ENCODE measurements at places on chromosomes 12 and 14.

DNA sequence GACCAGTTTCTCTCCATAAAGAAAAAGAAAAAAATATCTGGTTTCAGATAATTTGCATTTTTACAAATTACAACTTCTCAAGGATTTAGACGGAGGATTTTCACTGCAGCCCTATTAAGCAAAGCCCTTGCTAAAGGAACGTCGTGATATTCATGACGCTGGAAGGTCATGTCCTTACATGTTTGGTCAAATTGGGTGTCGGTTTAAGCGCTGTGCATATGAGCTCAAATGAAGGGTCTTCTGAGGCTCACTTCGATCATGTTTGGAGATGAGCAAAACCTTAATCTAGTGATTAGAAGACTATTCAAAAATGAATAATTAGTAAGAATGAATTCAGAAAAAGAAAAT, 67.3 kb upstream of the USP15 start:
- DNase-seq: no peak

DNA sequence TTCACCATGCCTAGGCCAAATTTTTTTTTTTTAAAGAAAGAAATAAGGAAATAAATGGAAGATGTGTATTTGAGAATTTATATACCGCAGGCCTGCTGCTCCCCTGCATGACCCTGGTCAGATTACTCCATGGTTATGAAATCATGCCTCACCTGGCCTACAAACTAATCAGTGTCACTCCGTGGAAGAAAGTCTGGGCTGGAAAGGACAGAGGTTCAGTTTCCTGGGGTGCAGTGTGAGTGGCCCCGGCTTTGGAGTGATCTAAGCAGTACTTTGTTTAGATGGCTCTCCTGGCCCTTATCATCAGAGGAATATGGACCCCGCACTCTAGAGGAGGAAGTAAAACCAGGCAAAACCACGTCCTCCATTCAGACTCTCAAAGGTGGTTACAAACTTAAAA, 9.6 kb downstream of the APOBEC1 start:
- no peak for DNase-seq

DNA sequence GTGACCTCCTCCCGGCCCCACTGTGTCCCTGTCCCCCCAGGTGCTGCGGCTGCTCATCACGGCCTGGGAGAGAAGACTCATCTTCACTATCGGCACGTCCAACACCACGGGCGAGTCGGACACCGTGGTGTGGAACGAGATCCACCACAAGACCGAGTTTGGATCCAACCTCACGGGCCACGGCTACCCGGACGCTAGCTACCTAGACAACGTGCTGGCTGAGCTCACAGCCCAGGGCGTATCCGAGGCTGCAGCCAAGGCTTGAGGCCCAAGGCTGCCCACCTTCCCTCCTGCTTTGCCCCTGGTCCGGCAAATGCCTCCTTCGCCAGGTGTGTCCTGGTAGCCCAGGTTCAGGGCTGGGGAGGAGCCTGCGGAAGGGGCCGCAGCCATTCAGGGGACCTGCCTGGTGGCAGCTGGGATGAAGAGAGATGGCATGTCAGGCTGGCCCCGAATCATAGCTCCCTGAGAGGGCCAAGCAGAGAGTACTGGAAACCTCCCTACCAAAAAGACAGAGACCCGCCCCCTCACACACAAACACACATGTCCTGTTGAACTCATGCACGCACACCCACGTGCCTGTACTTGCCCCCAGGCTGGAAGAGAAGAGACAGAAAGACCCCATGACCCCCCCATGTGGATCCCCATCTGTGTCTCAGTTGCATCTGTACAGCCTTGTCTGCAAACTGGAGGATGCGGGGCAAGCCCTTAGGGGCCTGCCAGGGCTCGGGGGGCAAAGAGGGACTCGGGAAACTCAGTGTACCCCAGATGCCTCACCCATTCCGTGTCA, 38.7 kb downstream of the RASAL1 start:
- no peak for DNase-seq

DNA sequence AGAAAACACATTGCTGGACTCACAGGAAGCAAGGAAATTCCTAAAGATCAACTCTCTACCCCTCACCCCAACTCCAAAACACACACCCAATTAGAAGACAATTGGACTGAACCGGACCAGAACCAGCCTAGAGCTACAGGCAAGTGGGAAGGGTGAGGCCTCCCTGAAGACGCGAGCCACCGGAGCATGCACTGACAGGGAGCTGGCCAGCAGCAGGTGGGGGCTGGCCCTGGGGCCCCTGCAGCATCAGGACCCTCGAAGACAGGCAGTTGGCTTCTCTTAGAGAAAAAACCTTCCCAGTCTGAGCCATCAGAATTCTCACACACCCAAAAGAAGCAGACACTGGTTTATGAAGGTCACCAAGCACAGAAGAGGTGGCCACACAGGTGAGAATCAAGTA, 209.5 kb upstream of the DIO3 start:
- DNase-seq: peak; percentile 32

GRCh38 chr14:92950773-92951172, 27.8 kb downstream of the CHGA start:
- no peak for DNase-seq

DNA sequence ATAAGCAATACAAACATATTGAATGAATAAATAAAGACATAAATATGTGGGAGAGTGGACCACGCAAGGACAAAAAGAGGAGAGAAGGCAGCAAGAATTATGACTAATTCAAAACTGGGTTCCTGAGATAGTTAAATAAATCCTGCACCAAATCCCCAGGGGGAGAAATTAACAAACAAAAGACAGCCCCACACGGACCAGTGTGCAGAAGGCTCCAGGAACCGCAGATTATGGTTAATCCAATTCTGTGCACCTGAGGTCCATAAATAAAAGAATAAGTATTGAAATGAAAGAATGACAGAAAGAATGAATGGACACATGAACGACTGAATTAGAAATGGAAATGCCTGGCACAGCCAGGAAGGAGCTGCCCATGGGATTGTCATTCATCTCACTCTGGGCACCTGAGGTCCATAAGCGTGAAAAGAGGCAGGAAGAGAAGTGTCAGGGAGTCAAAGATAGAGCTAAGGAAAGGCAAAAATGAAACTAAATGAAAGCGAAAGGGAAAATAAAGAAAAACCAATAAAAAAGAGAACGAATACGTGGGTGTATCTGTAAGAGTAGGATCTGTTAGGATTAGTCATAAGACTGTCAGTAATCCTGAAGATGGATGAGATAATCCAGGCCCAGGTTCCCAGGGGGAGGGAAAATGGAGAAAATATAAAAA, 23.3 kb downstream of the MEG3 start:
- no peak for DNase-seq

DNA sequence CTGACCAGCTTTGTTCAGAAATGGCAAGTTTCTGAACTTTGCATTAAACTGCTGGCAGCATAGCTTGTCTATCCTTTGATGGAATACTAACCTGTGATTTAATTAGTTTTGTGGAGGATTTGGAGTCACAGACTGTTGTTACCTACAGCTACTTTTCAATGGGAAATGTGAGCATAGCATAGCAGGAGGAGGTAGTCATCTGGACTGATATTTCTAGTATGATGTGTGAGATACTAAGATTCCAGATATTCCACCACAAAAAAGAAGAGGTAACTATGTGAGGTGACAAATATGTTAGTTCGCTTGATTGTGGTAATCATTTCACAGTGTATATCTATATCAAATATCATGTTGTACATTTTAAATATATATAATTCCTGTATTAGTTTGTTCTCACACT, 833.0 kb downstream of the SLC6A15 start:
- DNase-seq: no peak

- no peak for DNase-seq
Measured at GRCh38 chr12:64299628-64300027, 77.5 kb upstream of the KICS2 start.

- DNase-seq: no peak
Measured at GRCh38 chr12:25784669-25785068, 173.8 kb upstream of the RASSF8 start.

DNA sequence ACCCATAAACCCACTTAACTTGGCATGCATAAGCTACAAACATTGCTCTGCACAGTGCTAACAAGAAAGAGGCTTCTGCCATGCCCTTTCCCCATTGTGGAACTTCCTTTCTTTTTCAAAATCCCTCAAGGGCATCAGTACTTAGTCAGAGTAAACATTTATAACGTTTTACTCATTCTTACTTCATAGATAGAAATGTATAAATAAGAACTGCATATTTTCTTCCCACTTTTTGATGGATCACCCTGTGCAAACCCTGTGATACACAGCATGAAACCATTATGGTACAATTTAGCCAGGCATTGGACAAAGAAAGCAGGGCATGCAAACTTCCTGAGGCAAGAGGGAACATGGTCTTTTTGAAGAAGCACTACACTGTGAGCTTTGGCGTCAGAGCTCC, 113.8 kb upstream of the FOXG1 start:
- no peak for DNase-seq

DNA sequence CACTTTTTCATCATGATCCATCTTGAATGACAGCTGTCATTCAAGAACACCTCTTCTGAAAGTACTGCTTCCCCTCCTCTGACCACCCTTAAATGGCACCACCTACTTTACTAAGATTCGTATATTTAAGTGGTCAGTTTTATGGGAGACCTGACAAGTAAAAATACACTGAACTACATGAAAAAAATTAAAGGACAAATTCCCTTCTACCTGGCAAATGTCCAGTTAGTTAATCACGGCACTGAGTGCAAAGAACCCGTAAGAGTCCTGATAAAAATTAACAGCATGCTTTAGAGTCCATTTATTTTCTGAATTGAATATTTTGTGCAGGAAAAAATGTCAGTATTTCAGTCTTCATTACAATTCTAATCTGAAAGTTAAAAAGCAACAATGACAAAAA, 48.7 kb downstream of the SETD3 start:
- no peak for DNase-seq

- no peak for DNase-seq
Measured at GRCh38 chr12:102956738-102957327, 641 bp upstream of the ASCL1 start.

DNA sequence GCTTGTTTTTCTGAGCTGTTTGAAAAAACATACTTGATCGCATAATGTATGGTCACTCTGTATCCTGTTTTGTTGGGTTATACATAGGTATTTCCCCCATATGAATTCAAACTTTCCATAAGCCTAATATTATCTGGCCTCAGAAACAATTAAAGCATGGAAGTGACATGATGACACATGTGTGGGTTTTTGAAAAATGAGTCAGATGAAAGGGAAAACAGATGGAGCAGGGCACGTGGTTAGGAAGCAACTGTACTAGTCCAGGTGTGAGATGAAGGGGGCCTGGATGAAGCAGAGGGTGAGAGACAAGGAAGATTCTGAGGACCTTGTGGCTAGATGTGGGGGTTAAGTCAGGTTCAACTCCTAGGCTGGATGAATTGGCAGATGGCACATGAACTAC, 92.7 kb upstream of the DNM1L start:
- DNase-seq: no peak

DNA sequence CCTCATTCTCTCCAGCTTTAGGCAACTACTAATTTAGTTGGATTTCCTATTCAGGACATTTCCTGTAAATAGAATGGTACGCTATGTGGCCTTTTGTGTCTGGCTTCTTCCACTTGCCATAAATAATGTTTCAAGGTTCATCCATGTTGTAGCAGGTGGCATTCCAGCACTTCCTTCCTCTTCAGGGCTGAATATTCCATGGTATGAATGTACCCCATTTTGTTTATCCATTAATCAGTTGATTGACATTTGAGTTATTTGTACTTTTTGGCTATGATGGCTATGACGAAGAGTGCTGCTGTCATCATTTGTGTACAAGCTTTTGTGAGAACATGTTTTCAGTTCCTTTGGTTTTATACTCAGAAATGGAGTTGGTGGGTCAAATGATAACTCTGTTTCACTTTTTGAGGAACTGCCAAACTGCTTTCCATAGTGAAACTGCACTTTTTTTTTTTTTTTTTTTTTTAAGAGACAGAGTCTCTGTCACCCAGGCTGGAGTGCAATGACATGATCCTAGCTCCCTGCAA, 6.5 kb upstream of the CDK2AP1 start:
- DNase-seq: no peak

Data from ureter (tissue), 1 donor.